ENCODE measurements at places on chromosomes 3 and 15.

- no peak for DNase-seq
Measured at GRCh38 chr3:129063841-129064482, 3.4 kb downstream of the GP9 start.

DNA sequence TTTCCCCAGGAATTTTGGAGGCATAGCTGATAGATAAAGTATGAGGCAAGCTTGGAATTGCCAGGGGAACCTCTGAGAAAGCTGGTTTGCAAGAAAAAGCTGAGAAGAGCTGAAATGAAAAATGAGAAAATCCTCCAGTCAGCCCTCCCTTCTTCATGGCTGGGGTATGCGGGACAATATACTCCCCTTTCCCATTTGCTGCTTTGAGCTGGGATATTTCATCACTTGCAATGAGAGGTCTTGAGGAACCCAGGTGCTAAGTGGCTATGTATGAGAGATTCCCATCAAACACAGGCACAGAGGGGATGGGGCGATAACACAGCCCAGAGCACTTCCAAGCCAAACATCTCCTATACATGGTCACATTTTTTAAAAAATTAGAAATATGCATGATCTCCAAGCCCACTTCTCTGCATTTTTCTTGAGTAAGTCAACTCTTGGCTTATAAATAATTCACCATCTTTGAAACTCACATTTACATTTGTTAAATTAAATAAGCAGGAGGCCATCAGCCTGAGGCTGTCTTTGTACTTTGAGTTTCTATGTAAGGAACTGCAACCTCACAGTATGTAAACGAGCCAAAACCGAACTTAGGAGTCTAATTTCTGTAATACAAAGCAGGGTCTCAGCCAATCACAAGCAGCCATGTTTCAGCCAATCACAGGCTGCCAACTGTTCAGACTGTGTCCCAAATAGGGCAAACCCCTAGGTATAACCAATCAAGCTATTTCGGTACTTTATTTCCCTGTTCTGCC, 983.6 kb upstream of the NR2F2 start:
- DNase-seq, result no peak

DNA sequence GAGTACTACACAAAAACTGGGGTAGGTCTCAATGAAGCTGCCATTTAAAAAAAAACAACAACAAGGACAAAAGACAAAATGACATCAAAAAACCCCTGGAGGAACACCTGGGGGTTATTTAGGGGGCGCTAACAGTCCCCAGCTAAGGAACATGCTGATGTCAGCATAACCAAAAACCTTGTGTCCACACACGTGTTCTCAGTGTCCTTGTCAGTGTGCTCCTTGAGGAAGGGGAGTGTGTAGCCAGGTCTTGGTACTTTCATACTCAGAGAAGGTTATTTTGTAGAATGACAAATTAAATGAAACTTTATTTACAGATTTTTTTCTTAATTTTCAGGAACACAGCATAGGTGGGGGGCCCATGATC, 31.2 kb upstream of the CLRN1 start:
- no peak for DNase-seq

DNA sequence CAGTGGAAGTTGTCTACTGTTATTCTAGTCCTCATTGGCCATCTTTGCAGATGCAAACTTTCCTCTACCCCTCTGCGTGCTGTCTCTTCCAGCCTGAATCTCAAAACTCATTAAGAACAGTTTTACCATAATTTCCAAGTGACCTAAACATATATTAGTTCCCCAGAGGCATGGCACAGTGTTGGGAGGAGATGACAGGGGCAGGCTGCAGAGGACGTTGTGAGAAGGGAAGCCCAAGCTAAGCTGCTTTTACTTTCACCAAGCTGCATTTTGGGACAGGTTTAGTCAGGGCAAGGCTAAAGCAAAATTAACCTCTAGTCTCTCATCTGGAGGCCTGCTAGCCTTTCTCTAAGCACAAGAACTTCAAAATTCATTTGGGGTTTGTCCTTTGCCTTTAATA, 318.6 kb upstream of the SATB1 start:
- no peak for DNase-seq

DNA sequence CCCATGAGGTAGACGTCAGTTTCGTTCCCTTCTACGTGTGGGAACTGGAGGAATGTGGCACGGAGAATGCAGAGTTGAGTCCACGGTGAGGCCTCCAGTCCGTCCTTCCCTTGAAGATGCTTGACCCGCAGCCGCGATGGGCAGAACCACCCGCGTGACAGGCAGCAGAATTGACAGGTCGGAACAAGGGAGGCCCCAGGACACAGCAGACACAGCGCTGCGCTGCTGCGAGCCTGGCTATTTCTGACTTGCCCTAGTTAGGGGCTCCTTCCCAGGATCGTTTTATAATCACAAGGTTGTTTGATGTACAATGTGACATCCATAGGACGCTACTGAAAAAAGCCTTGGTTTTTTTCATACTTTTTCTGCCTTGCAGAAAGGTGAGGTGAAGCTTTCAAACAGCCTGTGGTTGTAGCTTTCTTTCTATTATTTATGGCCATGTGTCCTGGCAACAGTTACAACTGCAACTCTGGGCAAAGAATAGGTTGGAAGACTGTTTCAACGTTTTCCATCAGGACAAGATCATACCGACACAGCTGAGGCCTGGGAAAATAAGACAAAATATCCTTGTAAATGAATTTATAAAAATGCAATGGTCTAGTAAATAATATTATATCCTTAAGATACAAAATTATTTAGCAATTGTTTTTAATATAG, 9.6 kb upstream of the TMEM41A start:
- no peak for DNase-seq

GRCh38 chr3:49191741-49192140, 20.3 kb downstream of the KLHDC8B start:
- no peak for DNase-seq

GRCh38 chr3:16229681-16230080, 35.1 kb downstream of the DPH3 start:
- DNase-seq, result no peak

GRCh38 chr15:80531796-80532195, 127.6 kb downstream of the ARNT2 start:
- DNase-seq, result no peak

- DNase-seq, result no peak
Measured at GRCh38 chr3:183392186-183393034, 36.0 kb downstream of the MCF2L2 start.

GRCh38 chr15:94297558-94297957, 66.2 kb downstream of the MCTP2 start:
- DNase-seq, result peak; percentile 62

DNA sequence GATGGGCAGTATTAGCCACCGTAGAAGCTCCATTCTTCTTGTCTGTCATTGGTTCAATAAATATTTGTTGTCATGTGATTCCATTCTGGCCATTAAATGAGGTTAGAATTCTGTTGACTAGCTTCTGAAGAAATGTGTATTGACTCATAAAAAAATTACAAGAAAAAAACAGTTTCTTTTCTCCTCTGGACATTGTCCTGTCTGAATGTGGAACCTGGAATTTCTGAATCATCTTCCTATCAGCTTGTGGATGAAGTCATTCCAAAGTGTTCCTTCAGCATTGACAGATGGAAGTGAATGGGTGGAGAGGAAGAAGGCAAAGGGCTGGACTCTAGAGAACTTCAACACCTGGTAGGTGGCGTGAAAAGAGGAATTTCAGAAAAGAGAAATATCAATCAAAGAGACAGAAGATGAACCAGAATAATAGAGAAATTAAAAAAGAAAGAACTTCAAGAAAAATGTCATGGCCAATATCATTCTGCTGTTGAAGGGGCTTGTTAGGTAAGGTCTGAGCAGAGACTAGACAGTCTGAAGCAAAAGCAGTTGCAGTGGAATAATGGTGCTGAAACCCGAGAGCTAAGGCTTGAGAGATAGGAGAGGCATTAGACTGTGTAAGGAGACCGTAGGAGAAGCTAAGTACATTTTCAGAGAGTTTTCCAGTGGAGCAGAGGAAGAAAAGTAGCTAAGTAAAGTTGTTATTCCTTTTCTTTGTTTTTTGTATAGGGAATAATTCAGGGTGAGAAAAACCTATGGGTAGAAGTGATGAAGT, 806.6 kb downstream of the SQOR start:
- no peak for DNase-seq
